Activated CD4-positive, alpha-beta T cell treated with anti-CD3 and anti-CD28 coated beads, Interleukin-2, amount 10 ng/mL, durations not matched to agents 24 days and 14 days (primary cell): ENCODE measurements at places on chromosomes 2 and 18. TPM values are rescaled to one million over a fixed set of nuclear protein-coding genes. Genes with fewer than 3 reads are reported as not detected.

FAHD2B gene
- 22.3 and 24.3 TPM in 2 replicates for total RNA-seq

MC2R gene
- total RNA-seq = not detected in 2 replicates

- no peak for DNase-seq
These were observed 27.2 kb downstream of the ST6GAL2 start for GRCh38 chr2:106858810-106859209.

- DNase-seq = no peak
These were observed 108.4 kb downstream of the ARHGAP28 start for GRCh38 chr18:6837904-6838303.

DNA sequence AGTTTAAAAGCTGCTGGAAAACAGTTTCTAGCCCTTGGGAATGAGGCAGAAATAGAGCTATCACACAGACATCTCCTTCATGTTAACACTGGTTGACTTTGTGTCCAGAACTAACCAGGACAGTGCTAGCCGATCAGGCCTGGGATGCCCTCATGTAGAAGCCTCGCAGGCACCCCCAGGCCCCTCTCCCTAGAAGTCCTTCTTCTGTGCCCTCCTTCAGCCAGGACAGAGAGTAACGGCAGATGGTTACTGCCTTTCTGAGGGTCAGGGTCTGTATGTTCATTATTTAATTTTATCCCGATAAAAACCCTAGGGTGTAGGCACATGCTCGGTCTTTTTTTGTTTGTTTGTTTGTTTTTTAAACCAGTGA is 10.7 kb upstream of the RPL31 start:
- DNase-seq = no peak

GRCh38 chr2:206260188-206261012 is 14.1 kb upstream of the ZDBF2 start:
- DNase-seq = no peak

- no peak for DNase-seq
These were observed 66.2 kb downstream of the MAP4K4 start for GRCh38 chr2:101763496-101764333.

DNA sequence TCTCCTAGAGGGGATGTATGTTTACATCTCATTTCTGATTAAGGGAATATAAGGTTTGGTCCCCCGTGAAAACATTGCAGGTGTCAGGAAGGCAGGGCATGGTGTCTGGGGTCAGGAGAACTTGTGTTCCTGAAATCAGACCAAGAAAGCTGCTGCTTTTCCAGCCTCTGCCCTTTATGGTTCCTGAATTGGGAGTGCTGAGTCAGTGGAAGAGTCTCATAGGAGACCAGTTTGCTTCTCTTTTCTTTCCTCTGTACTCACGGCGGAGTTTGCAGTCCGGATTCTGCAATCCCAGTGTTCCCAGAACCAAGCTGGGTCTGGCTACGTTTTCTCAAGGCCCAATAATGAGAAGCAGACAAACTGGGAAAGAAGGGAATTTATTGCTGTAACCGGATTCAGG is 5.1 kb upstream of the MARCO start:
- DNase-seq = no peak

DNA sequence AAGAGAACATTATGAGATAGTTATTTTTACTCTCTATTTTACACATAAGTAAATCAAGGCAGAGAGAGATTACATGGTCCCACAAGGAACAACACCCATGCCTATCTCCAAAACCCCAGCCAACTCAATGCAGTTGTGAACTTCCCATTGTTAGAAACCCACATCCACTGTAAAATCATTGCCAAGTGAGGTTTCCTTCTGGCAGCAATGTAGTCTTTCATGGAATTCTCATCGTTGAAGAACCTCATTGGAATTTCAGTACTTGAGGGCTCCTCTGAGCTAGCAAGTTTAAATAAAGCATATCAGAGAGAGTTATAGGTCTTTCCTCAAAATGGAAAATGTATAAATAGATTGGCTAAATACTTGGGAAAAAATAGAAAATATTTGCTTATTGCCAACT is 105.2 kb downstream of the RAD51AP2 start:
- DNase-seq = no peak

- DNase-seq = no peak
These were observed 34.0 kb downstream of the EPAS1 start for GRCh38 chr2:46331109-46331766.
